Head of caudate nucleus (tissue), 42 donors: ENCODE measurements at places on chromosomes 4 and X.

DNA sequence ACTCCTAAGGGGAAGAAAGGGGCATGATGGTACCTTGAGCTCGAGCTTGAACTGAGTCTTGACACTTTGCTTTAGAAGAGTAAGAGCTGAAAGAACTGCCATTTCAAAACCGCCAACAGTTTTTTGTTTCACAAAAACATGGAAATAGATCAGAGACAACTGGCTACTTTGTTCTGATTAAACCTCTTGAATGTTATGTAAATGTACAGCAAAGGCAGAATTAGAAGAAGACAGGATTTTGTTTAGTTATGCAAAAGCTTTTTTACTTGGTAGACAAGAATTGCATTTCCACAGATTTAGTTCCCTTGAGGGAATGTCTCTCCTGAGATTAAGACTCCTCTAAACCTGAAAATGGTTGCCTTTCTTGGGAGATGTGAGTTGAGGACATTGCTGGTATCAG is 33.3 kb upstream of the STPG2 start:
- no peak for DNase-seq

DNA sequence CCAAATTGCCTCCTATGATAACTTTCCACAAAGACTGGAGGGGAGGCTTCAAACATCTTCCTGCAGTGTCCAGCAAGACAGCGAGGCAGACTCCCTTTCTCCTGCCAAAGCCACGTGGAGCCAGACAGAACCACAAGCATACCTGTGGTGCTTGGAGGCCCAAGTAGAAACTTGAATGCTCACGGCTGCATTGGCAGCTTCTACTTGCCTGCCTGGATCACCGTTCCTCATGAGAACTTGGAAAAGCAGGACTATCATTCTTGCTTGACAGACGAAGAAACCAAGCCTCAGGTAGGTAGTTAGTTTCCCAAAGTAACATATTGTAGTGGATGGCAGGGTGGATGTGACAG is 216.3 kb upstream of the SFRP2 start:
- DNase-seq: no peak

DNA sequence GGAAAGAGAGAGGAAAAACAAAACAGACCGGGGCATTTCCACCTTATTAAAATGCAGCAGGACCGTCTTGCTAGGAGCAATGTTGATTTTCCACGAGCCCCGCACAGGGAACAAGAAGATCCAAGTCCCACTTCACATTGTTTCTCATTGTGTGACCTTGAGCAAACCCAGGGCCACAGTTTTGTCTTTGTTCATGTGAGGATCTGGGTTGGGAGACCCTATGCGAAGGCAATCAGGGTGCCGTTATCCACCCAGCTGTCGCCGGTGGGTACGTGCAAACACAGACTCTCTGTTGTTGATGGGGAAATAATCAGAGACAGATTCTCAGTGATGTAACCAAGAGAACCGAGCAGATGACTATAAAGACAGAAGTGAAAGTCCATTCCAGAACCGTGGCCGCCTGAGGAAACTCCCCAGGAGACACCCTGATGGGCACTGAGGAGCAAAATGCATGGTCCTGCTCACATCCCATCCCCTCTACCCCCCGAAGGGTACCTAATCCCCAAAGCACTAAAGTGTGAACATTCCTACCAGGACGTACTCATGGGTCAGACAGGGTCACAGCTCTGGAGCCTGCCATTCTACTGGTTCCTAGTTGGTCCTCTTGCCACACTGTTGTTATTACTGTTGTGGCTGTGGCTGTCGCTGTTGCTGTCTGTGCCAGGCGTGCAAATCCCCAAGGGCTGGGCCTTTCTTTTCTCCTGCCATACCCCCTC is 102.7 kb upstream of the RBPJ start:
- peak; percentile 58 for DNase-seq

DNA sequence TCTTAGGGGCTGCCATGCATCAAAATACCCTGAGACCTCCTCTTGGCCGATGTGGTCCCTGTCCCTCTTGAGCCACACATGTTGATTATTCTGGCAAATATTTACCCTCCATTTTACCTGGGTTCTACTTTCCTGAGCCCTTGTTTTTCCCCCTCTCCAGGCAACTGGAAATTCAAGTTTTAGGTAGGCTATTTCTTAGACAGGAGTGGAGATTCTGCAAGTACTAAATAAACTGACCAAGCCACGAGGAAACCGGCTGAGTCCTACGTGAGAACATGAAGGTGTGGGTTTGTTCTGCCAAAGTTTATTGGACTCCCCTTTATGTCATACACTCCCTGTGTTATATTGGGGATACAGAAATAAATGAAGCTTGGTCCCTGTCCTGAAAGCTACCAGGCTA is 88.1 kb downstream of the RTL5 start:
- no peak for DNase-seq

GRCh38 chr4:184363258-184363657 is 111.1 kb downstream of the IRF2 start:
- DNase-seq: no peak

DNA sequence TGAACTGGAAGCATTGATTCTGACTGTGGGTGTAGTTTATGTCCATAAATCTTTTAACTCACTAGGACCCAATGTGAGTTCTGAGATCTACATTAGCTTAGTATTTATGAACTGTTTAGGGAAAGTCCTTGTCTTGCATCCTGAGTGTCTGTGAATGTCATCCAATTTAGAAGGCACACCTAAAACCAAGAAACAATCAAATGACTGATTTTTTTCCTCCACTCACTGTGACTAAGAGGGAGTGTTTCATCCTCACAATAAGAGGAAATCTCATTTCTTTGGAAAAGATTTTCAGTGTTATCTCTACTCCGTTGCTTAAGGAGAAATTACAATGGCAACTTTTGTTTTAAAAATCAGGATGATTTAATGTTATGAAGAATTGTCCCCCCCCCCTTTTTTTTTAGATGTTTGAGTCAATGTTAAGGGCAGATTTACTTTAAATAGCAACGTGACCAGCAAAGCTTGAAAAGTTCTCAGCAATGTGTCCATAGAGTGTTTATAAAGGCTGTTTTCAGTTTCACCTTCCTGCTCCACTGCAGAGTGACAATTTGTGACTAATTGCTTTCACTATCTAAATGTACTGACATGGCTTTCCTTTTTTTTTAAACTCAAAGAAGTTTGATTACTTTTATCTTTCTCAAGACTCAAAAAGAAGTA is 173.0 kb downstream of the SPCS3 start:
- no peak for DNase-seq

- no peak for DNase-seq
These were observed 403 bp upstream of the LGI2 start for GRCh38 chr4:25031077-25031621.

DNA sequence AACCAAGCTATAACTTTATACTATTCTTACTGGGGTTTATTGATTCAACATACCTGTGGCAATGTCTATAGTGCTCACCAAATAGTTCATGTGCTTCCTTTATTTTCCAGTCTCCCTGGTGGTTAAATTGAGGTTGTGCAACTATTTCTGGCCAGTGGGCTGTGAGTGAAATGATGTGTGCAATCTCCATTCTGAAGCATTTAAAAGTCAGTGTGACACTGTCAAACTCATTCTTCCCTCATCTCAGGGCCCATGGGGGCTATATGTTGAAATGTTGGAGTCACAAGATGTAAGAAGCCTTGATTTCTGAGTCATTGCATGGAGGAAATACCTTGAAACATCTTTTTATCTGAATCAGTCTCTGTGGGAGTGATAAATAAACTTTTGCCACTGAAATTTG is 414.3 kb upstream of the RPS6KA3 start:
- DNase-seq: no peak

DNA sequence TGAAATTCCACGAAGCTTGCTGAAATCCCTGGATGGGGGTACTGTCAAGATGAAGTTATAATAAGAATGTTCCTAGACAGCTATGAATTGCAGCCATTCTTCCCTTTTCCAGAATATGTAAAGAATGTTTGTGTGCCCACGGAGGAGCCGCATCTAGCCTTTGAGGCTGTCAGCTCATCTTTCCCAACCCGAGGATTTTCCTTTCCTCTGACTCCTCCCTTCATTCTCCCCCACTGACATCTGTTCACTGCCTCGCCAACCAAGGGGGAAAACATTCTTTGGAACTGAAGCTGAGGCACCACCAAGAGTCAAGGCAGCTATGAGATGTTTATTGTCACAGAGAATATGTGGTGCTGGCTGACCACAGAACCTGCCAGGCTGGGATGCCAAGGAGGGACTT is 8.8 kb downstream of the NHSL2 start:
- DNase-seq: no peak

DNA sequence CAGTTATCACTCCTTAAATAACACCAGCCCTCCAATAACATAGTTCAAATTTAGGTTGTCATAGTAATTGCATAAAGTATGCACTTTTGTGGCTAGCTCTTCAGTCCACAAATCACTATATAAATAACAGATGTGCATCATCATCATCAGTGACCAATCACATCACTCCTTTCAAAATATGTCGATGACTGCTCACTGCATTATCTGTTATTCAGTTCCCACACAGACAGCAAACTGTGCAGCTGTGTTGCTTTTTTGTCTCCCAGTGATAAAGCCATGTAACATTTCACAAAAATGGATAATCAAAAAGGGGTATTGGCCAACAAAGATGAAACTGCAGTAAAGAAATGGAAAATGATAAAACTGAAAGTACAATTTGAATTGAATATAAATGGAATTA is 205.4 kb downstream of the DCLK2 start:
- no peak for DNase-seq

GRCh38 chr4:89765966-89766365 is 71.0 kb downstream of the SNCA start:
- DNase-seq: no peak

DNA sequence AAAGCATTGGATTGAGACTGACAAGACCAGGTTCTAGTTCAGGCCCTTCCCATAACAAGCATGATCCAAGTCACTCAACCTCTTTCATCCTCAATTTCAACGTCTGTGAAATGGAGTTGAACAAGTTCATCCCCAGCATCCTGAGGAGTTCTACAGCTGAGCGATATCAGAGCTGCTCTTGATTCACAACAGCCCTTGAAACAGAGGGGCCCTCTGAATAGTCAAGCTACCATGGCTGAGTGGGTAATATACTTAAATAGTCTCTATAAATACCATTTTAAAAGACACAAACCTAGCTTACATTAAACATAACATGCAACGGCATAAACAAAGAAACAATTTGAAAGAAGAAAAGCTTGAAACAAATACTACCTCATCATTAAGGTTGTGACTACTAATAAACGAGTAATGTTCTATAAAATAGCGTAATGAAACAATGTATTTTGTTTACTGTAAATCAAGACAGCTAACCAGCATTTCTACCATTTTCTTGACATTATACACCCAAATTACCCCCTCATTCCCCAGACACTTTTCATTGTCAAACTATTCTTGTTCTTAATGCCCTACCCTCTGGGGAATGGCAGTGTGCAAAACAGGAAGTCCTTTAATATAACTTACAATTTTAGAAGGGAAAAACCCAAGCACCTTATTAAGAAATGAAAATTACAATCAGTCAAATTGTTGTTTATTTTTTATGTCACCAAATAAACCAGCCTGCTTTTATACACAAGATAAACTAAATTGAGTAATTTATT is 202.3 kb downstream of the PARM1 start:
- no peak for DNase-seq

DNA sequence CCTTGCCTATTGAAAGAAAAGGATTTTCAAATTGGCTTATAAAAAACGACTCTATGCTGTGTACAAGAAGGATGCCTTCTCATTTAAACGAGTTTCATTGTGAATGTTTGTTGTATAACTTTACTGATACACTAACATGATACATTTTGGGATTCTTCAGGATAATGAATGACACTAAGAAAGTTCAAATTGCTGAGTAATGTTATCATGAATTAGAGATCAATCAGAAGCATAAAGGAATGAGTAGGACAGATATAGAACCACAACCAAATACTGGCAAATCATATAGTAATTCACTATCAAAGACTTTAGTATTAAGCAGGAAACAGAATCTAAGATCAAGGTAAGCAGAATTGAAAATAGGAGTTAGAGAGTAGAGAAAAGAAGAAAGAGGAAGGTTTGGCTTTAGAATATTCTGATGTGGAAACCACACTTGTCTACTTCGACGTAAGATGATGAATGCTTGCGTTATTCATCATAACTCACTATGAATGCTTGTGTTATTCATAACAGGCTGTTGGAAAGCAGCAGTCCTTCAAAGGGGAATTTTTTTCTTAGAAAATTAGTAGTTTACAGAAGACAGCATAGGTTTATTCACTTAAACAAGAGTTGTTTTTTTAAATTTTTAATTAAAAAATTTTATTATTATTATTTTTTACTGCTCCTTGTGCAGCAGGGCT is 13.4 kb downstream of the CCDC158 start:
- DNase-seq: no peak

DNA sequence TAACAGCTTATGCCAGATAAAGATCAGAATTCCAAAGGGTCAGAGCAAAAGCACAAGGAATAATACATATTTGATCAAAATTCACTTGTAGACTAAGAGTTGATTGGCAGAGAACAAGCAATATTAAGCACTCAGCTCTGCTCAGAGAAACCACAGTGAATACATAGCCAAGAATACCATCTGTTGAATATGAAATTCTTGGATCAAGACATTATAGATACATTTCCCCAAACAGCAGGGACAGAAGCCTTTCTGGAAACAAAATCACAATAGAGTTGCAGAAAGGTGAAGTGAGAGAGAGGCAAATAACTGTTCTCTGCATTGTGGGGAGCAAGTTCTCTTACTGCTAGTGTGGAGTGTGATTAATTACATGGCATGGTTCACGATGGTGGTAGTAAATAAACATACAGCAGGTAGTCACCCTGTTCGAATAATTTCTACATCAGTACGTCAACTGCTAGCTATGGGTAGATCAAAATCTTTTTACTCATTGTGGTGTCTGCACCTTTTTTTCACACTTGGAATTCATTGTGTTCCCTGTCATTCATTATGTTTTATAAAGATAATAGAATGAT is 366.7 kb downstream of the PCDH7 start:
- no peak for DNase-seq

- DNase-seq: no peak
These were observed 134.1 kb upstream of the MAP3K15 start for GRCh38 chrX:19649226-19649995.
